Activated CD8-positive, alpha-beta memory T cell treated with anti-CD3 and anti-CD28 coated beads for 4 hours (primary cell): ENCODE measurements at places on chromosomes 3 and 15.

- DNase-seq: no peak
These were observed 67.6 kb upstream of the TGFBR2 start for GRCh38 chr3:30538791-30539190.

GRCh38 chr15:40182358-40183029 lies 21.6 kb downstream of the BUB1B start:
- DNase-seq: no peak

GRCh38 chr3:32901005-32901932 lies 50.2 kb upstream of the CCR4 start:
- DNase-seq: no peak

- DNase-seq: no peak
These were observed 43.7 kb downstream of the ANKRD28 start for GRCh38 chr3:15754047-15754446.

- no peak for DNase-seq
These were observed 2.6 kb upstream of the FLNB start for GRCh38 chr3:58005669-58006068.

GRCh38 chr15:72515591-72516389 lies 41.7 kb downstream of the ARIH1 start:
- no peak for DNase-seq

- no peak for DNase-seq
These were observed 227.6 kb upstream of the TBC1D5 start for GRCh38 chr3:17969985-17970568.

DNA sequence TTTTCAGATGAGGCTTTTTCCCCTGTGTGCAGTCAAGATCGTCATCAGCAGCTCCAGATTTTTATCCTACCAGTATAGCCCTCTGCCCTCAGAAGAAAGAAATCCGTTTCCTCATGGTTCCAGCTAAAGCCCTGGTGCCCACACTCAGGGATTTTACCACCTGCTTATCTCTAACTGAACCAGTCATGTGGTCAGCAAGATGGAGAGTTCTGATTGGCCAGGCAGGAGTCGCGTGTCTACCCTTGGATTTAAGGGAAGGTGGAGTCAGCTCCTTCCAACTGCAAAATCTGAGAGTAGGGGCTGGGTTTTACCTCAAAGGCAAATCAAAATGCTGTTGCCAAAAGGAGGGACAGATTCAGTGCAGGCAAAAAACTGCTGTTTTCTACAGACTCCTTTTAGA lies 135.3 kb downstream of the LRTM1 start:
- no peak for DNase-seq

DNA sequence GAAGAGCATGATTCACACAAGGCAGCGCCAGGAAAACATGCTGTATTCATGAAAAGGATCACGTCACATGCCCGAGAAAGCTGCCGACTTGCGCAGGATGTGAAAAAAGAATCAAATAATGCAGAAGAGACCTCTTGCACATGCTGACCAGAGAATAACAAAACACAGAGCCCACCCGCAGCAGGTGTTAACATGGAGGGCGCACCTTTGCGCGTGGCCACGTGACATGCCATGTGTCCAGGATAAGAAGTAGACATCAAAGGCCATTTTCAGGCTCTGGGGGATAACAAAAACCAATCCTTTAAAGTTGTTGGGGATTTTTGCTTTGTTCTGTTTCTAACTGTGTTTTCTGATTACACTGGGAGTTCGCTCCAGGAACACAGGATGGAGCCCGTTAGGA lies 1332.8 kb downstream of the ZPLD1 start:
- no peak for DNase-seq

DNA sequence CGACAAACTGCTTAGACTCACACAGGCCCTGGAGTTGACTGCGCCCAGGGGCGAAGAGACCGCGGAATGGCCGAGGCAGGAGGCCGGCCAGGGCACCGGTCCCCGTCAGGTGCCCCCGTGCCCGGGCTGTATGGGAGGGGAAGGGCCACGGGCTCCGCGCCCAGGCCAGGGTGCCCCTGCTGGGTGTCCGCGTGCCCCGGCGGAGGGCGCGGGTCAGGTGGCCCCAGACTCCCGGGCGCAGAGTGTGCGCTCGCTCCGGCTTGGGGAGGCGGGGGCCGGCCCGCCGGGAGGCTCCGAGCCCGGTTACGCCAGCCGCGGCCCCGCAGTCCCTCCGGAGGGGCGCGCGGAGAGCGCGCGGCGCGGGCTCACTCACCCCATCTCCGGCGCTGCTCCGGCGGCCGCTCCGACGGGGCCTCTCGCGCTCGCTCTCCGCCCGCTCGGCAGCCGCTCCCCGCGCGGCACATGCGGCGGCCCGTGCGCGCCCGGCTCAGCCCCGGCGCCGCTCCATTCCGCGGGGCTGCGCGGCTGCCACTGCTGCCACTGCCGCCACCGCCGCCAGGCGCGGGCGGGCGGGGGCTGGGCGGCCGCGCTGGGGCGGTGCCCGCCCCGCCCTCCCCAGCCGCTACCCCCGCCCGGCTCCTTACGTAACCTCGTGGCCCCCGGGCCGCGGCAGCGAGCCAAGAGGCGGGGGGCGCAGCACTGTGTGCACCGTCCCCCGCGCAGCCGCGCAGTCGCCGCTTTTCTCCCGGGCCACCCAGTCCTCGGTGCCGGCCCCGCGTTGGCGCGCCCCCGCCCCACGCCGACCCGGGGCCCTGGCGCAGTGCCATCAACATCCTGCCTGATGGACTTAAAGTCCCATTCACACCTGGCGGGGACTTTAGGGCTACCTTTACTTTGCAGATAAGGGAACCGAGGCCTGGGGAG lies at the start of gene HOMER2:
TSS of gene HOMER2 (minus strand) at position 563 of the 924 bp plus-strand sequence. CDS start at position 378, 185 bp downstream.
- DNase-seq: no peak

DNA sequence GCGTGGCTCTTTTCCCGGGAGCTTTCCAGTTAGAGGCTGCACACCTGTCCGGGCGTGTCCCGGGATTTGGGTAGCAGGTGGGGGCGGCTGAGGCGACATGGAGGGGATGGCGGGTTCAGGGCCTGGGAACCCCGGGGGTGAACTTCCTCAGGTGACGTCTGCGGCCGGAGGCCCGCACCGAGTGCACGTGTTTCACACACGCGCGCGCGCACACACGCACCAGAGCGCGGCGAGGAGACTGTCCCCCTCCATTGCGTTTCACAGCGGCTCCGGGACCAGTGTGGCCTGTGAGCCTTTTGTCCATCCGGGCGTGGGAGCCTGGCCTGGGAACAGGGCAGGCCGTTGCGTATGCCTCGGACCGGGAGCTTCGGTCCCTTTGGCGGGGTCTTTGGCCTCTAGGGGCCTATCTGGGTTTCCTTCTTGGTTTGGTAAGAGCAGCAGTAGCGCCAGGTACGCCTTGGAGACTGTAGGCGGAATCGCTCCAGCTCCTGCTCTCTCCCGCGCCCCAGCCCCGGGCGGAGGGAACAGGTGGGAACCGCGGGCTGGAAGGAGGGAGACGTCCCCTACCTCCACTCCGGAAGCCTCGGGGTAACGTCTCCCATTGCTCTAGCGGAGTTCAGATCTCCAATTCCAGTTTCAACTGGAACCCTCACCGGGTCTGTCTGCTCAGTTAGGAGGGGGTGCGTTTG lies 220.0 kb downstream of the MEIS2 start:
- DNase-seq: no peak

GRCh38 chr3:110504901-110505300 lies 566.7 kb upstream of the NECTIN3 start:
- DNase-seq: no peak

GRCh38 chr3:113271594-113272384 lies 60.4 kb downstream of the BOC start:
- DNase-seq: no peak

DNA sequence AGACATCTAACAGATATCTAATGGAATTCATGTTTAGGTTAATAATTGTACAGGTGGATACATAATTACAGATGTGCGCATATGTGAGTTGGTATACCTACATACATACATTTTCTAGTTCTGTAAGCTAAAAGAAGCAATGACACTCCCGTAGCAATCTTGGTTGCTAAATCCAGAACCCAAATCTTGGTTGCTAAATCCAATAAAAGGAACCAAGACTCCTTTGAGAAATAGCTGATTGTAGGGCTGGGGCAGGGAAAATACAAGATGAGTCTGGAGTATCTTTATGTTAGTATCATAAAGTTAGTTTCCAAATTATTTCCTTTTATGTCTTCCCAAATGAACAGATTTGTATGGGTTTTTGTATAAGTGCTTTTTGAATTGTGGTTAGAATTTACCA lies 135.2 kb downstream of the TMCC1 start:
- no peak for DNase-seq

GRCh38 chr3:126119976-126120375 lies 36.1 kb upstream of the SLC41A3 start:
- no peak for DNase-seq

- DNase-seq: no peak
These were observed 40.6 kb upstream of the FGF7 start for GRCh38 chr15:49382394-49382793.

DNA sequence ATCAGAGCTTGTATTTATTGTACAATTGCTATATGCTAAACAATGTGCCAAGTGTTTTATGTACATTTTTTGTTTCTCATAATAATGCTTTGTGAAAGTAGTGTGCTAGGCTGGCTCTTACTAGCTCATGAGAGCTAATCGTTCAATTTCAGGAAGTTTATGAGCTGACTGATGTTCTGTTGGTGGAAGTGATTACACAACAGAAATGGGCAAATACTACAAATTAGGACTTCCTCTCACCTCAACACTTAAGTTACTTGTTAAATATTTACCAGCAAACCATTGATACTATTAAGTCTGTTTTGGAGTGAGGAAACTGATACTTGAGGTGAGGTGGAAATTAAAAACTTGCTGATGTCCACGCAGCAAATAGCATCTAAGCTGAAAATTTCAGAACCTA lies 32.3 kb downstream of the SLC9C1 start:
- DNase-seq: no peak

DNA sequence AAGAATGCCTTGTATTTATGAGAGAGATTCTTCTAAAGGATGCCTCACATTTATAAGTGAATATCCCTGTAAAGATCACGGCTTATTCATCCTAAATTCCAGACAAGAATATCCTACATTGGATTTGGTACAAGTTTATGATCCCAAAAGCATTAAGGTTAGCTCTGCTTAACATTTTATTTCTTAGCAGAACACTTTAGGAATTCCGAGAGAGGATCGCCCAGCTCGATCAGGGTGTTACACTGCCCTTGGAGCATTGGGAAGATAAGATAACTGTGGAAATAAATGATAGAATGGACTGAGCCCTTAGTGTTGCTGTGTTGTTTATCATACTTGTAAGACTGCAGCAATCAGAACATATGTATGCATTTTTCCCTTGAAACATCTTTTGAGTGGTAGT lies 223.0 kb upstream of the CDIN1 start:
- DNase-seq: no peak

GRCh38 chr3:46898321-46899150 lies 21.0 kb downstream of the PTH1R start:
- no peak for DNase-seq

DNA sequence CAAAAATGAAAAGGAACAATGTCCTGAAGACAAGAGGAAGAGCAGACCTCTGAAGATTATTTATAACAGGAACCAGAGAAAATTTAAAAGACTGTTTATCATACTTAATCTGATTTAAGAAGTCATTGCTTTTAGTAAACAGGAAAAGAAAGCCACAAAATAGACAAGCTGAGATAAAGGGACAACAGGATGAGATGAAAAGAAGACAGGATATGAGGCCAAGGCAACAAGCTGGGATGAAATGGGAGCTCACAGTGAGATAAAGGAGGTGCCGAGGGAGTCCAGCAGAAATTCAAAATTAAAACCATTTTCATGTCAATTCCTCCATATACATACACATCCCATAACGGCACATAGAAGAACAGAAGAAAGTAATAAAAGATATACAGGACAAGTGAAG lies 277.0 kb downstream of the RBMS3 start:
- no peak for DNase-seq

DNA sequence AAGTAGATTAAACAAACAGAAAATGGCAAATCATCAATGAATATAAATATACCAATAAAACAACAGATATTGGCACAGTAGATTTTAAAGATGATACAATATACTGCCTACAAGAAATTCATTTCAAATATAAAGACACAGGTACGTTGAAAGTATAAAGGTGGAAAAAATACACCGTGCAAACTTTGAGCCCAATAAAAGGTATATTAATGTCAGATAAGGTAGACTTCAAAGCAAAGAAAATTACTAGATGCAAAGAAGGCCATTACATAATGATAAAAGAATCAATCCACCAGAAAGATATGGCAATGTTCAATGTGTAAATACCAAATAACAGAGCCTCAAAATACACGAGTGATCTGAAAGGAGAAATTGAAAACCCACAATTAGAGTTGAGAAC lies 34.3 kb upstream of the VIPR1 start:
- DNase-seq: no peak

DNA sequence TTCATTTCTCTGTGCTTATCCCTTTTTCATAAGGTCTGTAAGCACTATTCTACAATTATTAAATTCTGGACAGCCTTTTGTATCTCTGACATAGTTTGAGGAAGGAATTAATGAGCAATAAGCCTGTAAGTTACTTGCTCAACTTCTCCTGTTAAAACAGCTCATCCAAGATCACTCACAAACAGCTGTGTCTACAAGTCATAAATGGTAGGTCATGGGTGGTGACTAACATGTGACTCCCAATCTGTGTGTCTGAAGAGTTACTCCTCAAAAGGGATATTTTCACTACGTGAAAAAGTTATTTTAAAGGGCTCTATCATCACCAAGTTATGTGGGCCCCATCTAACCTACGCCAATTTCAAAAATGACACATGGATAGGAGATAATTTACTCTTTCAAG lies 145.2 kb upstream of the CBLB start:
- DNase-seq: no peak

GRCh38 chr3:147614210-147614609 lies 205.0 kb downstream of the ZIC1 start:
- no peak for DNase-seq

GRCh38 chr15:60548101-60548500 lies 69.2 kb upstream of the ICE2 start:
- no peak for DNase-seq

GRCh38 chr15:47588958-47589357 lies 128.3 kb upstream of the SEMA6D start:
- no peak for DNase-seq

DNA sequence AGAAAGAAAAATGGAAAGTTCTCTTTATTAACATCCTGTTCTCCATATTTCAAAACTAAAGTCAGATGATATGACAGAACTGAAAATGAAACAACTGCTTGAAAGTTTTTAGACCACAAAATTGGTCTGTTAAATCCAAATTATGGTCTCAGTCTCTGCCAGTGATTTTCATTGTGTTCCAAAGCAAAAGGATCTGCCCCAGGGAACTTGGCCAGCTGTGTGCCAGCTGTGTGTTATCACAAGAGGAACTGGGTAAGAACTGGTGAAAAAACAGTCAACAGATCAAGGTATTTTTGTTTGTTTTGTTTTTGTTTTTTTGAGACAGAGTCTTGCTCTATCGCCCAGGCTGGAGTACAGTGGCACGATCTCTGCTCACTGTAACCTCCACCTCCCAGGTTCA lies 323.3 kb downstream of the CTNNB1 start:
- DNase-seq: no peak

GRCh38 chr3:69442771-69443311 lies 57.0 kb upstream of the FRMD4B start:
- DNase-seq: no peak

- DNase-seq: no peak
These were observed 53.1 kb downstream of the MCF2L2 start for GRCh38 chr3:183375337-183375736.
